A549 treated with GW870086 at 1 μM for 4 hours (cell line): ENCODE measurements at places on chromosomes 5 and 9. TPM values are rescaled to one million over a fixed set of nuclear protein-coding genes. Genes with fewer than 3 reads are reported as not detected.

Gene LHFPL2
- 57.6 to 79.3 TPM (median 77.9 TPM) in 5 replicates for total RNA-seq

Gene EXD3
- total RNA-seq: 4.2 to 6.1 TPM (median 5.6 TPM) in 5 replicates

Gene FNBP1
- total RNA-seq: 10.9 to 12.7 TPM (median 11.5 TPM) in 5 replicates

Gene PAX5
- 0.01 TPM in 2 of 5 replicates, not detected in the others for total RNA-seq

Gene ORM2
- total RNA-seq: not detected in 5 replicates

Gene ALDH1A1
- 4,215 to 5,771 TPM (median 5,434 TPM) in 5 replicates for total RNA-seq

Gene LCN15
- not detected in 5 replicates for total RNA-seq

Gene HRH2
- total RNA-seq: 0.44 to 0.77 TPM (median 0.53 TPM) in 5 replicates

Gene MYOT
- total RNA-seq: not detected in 5 replicates

Gene SEC61B
- total RNA-seq: 292 to 337 TPM (median 326 TPM) in 5 replicates

Gene EIF4E1B
- not detected in 5 replicates for total RNA-seq
